ENCODE measurements at places on chromosomes 1 and 21. TPM values are rescaled to one million over a fixed set of nuclear protein-coding genes. Genes with fewer than 3 reads are reported as not detected.

Gene SLC2A5
- total RNA-seq: not detected

Gene IFI44
- 40.7 TPM for total RNA-seq

Gene SELL
- total RNA-seq: 2.6 TPM

Gene TDRD5
- not detected for total RNA-seq

Gene TFF2
- not detected for total RNA-seq

Gene KRTAP11-1
- total RNA-seq: not detected

Gene FAM72D
- not detected for total RNA-seq

Gene CD2
- 1.2 TPM for total RNA-seq

Gene GUCA2B
- total RNA-seq: not detected

GRCh38 chr1:57485643-57486042 lies 61.8 kb upstream of the DAB1 start:
- no peaks in the 10 kb centered on the region for H3K27me3 ChIP-seq
- H3K27ac ChIP-seq: no peak overlapping the region
- H3K4me1 ChIP-seq: no peaks in the 10 kb centered on the region
- H3K36me3 ChIP-seq: no peaks in the 10 kb centered on the region

DNA sequence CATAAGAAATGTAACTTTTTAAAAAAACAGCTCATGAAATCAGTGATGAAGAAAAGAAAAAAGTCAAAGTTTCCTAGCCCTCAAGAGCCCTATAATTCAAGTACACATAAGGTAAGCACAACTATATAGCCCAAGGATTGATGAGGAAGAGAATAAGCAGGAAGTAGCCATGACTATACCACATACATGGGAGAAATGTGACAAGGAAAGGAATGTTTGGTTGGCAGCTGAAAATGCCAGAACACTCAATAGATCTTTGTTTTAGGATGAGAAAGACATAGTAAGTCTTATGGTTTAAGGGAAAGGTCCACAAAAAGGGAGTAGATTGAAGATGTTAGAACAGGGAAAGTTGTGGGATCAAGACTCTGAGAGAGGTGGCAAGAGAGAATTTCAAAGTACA lies 5.7 kb downstream of the DOCK7 start:
- no peaks in the 10 kb centered on the region for H3K4me1 ChIP-seq
- no peak overlapping the region for H3K27ac ChIP-seq
- H3K4me3 ChIP-seq: no peak overlapping the region
- H3K27me3 ChIP-seq: no peaks in the 10 kb centered on the region
- no peak for DNase-seq

DNA sequence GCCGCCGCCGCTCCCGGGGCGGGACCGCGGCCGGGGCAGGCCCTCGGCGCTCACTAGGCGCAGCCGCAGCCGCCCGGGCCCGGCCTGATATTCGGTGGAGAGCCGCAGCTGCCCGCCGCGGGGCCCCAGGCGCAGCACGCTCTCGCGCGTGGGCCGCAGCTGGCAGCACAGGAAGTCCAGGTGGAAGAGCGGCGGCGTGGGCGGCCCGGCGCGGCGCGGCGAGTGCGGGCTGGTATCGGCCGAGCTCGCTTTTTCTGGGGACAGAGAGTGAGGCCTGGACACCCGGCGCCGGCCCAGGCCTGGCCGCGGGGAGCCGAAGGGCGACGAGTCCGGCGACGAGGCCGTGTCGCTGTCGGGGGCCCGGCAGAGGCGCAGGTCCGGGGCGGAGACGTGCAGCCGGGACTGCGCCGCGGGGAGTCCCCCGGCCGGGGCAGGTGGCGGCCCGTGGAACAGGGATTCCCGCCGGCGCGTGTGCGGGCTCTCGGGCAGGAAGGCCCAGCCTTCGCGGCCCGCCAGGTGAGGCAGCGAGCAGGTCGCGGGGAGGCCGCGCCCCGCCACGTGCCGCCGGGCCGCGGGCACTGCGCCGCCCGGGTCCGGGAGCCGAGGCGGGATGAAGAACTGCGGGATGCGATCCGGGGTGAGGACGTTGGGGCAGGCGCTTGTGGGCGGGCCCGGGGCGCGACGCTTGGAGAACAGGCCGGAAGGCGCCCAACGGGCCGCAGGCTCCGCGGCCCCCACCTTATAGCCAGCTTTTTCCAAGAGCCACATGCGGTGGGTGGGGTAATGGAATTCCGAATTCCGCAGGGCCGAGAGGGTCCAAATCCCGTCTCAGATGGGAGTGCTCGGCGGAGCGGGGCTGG lies 1.2 kb downstream of the C2CD4D start:
- H3K27ac ChIP-seq: no peak overlapping the region
- no peak for DNase-seq
- peak overlapping the region; percentile 28 for H3K4me3 ChIP-seq
- H3K27me3 ChIP-seq: peaks cover 17% of the 10 kb centered on the region
- no peaks in the 10 kb centered on the region for H3K36me3 ChIP-seq

DNA sequence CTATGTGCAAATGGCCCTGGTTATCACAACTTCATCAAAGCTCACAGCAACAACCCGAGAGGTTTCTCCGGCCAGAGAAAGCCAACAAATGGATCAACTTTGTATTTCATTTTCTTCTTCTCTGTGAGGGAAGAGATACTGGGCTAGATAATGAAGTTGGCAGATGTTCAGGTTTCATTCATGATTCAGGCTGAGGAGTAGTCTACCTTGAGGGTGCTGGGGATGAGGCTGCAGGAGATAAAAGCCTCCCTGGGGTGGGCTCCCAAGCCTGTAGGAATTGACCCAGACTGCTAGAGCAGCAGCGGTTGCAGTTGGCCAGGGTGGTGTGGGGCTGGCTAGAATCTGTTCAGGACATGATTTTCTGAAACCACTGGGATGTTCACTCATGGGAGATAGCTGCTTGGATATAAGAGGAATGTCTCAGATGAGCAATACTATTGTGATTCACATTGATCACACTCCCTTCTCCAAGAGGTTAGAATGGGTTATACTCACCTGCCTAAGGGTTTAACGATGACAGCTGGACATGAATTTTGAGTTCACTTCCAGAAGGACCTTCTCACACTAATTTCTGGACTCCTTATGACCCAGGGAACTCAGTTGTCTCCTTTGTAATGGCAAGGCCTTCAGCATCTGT lies 64.0 kb downstream of the SYT6 start:
- H3K27ac ChIP-seq: no peak overlapping the region
- no peak for DNase-seq
- H3K4me3 ChIP-seq: no peak overlapping the region
- no peaks in the 10 kb centered on the region for H3K4me1 ChIP-seq
- no peaks in the 10 kb centered on the region for H3K36me3 ChIP-seq
- H3K27me3 ChIP-seq: no peaks in the 10 kb centered on the region

DNA sequence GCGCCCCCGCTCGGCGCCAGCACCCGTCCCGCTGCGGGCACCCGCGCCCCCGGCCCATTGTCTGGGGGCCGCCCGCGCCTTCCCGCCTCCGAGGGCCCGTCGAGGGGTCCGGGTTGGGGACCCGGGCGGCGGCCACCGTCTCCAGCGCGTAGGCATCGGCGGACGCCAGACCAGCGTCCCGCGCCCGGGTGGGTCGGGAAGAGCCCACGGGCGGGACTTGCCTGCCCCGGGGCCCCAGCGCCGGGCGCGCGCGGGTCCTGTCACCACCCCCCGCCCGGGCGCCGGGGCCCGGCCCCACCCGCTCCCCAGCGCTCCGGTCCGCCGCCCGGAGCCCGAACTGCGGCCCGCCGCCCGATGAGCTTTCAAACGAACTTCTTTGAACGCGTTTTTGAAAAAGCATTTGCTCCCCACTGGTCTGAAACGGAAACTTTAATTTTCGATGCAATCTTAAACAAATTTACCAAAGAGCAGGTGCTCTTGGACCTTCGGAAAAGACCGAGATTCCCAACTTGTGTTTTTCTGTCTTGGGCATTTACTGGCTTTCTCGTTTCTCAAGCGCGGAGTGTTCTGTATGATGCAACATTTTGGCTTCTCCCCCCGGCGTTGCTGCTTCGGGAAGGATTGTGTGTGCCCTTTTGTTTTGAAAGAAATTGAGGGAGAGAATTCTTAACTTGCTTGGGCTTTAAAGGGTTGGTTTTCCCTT lies 615 bp downstream of the CLIC4 start:
- peak; percentile 71 for DNase-seq
- no peaks in the 10 kb centered on the region for H3K4me1 ChIP-seq
- peak overlapping the region; percentile 77 for H3K4me3 ChIP-seq

DNA sequence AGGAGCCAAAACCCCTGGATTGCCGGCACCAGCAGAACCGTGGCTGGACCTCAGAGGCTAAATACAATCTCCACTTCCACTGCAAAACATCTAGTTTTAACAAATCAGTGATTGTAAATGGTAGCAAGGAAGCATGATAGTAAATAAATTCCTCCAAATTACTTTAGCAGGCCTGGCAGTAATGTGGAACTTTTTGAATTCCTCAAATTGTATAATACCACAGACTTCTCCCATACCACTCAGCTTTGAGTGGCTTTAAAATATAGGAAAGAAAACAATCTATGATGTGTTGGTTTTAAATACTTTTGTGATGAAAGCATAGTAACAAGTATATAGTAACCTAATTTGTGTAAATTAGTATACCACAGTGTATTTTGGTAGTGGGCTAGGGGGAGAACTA lies 34.1 kb downstream of the NIBAN1 start:
- H3K4me1 ChIP-seq: no peaks in the 10 kb centered on the region
- H3K36me3 ChIP-seq: no peaks in the 10 kb centered on the region
- H3K4me3 ChIP-seq: no peak overlapping the region
- no peak overlapping the region for H3K27ac ChIP-seq
- no peaks in the 10 kb centered on the region for H3K27me3 ChIP-seq
- DNase-seq: no peak

- H3K4me1 ChIP-seq: no peaks in the 10 kb centered on the region
- DNase-seq: no peak
- H3K27ac ChIP-seq: no peak overlapping the region
- no peaks in the 10 kb centered on the region for H3K36me3 ChIP-seq
- no peak overlapping the region for H3K4me3 ChIP-seq
- no peaks in the 10 kb centered on the region for H3K27me3 ChIP-seq
These were observed 53.6 kb downstream of the UBE2T start for GRCh38 chr1:202288177-202288576.

DNA sequence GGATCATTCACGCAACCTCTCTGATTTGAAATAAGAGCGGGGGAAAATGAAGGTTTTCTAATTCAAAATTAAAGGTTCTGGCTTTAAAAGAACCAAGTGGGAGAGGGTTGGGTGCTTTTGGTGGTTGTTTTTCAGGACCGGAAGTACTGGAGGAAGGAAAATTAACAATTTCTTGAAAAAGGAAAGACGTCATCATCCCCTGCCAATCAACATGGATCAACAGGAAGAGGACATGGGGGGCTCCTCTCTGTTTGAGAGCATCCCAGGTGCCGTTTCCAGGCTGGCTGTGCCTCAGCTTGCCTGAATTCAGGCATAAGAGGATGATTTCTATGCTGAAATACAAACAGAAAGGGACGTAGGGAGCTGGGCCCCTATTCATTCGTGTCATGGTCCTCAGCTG lies 21.6 kb upstream of the NID1 start:
- no peak overlapping the region for H3K27ac ChIP-seq
- H3K4me3 ChIP-seq: no peak overlapping the region
- H3K27me3 ChIP-seq: no peaks in the 10 kb centered on the region
- DNase-seq: no peak
- H3K4me1 ChIP-seq: no peaks in the 10 kb centered on the region
- H3K36me3 ChIP-seq: no peaks in the 10 kb centered on the region

- no peak for DNase-seq
- no peaks in the 10 kb centered on the region for H3K4me1 ChIP-seq
- no peak overlapping the region for H3K27ac ChIP-seq
- H3K36me3 ChIP-seq: no peaks in the 10 kb centered on the region
These were observed 6.4 kb upstream of the KRTAP10-3 start for GRCh38 chr21:44564886-44565598.

DNA sequence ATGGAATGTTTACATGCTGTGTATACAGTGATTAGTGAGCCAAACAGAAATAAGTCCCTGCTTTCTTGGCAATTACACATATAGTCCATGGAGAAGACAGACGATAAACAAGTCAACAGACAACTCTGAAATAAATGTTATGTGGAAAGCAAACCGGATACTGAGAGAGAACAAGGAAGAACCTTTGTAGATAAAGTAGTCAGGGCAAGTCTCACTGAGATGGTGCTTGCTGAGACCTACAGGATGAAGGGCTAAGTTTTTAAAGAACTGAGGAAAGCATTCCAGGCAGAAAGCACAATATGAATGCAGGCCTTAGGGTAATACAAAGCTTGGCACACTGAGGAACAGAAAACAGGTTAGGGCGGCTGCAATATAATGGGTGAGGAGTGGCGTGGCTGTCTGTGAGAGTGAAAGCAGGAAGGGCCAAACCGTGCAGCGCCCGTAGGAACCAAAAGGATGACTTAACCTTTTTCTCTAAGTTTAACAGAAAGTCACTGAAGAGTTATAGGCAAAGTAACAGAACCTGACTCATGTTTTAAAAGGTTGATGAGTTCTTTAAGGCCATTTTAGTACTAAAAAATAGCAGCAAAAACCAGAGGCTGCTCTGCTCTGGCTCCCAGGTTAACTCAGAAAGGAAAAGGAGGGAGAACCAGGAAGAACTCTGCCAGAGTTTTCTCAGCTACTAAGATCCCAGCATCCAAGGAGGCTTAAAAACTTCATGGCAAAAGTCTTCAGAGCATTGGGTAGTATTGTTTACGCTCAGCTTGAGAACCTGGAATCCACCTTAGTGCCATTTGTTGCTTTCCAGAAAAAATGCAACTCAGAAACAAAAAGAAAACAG lies 8.7 kb upstream of the TTF2 start:
- H3K4me1 ChIP-seq: no peaks in the 10 kb centered on the region
- DNase-seq: no peak
- no peaks in the 10 kb centered on the region for H3K36me3 ChIP-seq
- H3K4me3 ChIP-seq: no peak overlapping the region

Data from uterus (tissue), 4 donors.